ENCODE measurements at places on chromosomes 13 and 19. TPM values are rescaled to one million over a fixed set of nuclear protein-coding genes. Genes with fewer than 3 reads are reported as not detected.

DNA sequence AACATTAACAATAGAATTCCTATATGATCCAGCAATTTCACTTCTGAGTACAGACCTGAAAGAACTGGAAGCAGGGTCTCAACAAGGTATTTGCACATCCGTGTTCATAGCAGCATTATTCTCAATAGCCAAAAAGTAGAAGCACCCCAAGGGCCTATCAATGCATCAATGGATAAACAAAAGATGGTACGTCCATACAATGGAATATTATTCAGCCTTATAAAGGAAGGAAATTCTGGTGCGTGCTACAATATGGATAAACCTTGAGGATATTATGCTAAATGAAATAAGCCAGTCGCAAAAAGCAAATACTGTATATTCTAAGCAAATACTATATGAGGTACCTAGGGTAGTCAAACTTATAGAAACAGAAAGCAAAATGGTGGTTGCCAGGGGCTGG is 30.8 kb upstream of the CEBPA start:
- no peak for DNase-seq

GRCh38 chr19:49338691-49339300 is 3.6 kb downstream of the CD37 start:
- no peak for DNase-seq

GRCh38 chr19:47435196-47435595 is 15.9 kb upstream of the MEIS3 start:
- no peak for DNase-seq

GRCh38 chr13:36884235-36884634 is 35.8 kb downstream of the SMAD9 start:
- no peak for DNase-seq

The WDR88 gene
- not detected for total RNA-seq

The SLC10A2 gene
- not detected for total RNA-seq

The KIR2DL1 gene
- total RNA-seq = not detected

All from tibial nerve (tissue), 4 donors.